Glomerular endothelial cell (primary cell): ENCODE measurements at places on chromosomes 3 and 15.

DNA sequence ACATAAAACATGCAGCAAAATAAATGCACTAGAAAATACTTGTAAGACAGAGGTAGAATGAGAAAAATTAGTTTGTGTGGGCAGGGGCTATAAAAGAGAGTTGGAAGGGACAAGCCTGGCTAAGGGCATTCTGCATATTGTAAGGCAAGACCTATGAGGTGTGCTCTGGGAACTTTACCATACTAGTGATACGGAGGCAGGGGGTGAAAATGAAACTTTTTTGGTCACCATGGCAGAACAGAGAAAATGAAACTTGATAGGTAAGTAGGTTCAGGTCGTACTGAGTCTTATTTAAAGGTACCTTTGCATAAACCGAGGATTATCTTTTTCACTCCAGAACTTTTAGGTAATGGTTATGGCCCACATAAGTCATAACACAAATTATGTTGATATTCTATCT is 74.7 kb upstream of the ACKR4 start:
- DNase-seq: no peak

DNA sequence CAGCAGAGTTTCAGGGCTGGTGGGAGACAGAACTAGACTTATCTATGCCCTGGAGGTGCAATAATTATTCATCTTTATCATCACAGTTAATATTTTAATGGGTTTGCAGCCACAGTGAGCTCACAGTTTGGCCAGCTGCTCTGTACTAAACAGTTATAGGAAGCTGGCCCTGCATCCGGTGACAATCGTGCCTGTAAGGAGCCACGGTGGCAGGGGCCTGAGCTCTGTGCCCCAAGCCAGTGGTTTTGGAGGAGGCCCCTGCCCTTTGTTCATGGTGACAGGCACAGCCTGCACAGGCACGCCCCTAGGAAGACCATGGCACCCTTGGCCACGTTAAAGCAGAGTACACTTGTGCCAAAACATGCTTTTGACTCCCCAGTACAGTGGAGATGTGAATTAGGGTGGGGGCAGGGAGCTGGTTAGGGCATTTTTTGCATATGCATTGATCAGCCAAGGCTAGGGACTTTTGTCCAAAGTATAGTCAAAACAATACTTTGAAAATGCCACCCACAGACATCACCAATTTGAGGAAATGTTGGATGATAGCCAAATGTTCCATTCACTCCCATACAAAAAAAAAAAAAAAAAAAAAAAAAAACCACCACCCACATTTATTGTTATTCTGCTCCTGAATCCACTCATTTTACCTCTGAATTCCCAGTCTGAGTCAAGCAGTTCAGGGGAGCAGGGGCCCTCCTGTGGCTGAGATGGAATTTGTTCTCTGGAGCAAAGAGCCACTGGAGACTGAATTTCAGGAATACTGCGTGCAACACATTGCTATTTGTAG is 3.4 kb upstream of the RFTN1 start:
- DNase-seq: peak; percentile 45

GRCh38 chr3:193929921-193930646 is 205.9 kb upstream of the HES1 start:
- no peak for DNase-seq

DNA sequence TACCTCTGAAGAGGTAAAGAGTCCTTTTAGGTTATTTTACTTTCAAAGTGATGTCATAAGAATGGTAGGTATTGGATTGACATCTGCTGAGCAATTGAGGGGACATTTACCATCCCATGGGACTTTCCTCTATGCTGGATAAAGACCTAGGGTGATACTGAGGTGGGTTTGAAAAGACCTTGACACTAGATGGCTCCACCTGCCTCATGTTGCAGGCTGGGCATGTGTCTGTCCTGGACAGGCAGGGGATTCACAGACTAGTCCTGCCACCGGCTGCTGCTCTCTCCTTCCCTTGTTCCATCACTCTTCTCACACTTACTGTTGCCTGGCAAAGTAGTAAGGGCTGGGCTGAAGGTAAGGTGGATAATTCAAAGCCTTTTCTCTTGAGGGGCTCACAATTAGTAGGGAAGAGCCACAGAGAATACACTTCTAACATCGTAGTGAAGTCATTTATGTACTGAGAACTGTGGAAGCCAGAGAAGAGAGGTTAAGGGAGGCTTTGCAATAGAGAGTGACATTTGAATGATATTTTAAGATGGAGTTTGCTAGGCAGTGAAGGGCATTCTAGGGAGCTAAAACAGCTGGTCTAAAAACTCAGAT is 27.7 kb downstream of the TRAK1 start:
- no peak for DNase-seq

- DNase-seq: no peak
These were observed 365.9 kb upstream of the PROK2 start for GRCh38 chr3:72150634-72151412.

DNA sequence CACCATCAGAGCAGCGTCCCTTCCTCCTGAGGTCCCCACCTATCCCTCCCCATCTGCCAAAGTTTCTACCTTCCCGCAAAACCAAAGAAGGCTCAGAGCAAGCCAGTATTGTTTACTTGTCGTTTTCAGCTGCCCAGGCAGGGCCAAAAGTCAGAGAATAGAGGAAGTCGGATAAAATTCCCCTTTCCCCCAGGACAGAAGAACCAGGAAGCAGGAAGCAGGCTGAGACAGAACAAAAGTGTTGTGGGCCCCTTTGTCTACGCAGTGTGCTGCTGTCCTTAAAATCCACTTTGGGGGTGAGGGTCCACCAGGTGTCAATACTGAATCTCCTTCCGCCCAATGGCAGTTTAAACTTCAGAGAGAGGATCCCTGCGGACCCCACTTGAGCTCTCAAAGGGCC is 18.5 kb upstream of the RPL32 start:
- DNase-seq: no peak

GRCh38 chr3:186453531-186453930 is 90.6 kb downstream of the CRYGS start:
- DNase-seq: no peak

DNA sequence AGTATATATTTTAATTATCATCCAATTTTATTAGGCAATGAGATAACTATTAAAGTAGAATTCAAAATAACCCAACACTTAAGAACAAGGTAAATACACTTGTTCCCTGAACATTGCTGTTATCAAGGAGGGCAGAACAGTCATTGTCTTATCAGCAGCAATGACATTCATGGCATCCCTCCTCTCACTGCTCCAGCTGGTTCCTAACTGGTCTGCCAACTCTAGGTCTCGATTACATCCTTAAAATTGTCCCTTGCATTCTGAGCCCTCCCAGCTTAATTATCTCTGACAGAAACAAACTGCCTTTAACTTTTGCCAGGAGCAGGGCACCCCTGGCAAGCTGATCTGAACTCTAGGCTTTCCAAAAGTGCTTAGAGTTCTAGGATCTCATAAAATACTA is 14.0 kb upstream of the DYNC1LI1 start:
- no peak for DNase-seq

- DNase-seq: no peak
These were observed 154.6 kb downstream of the MAGI1 start for GRCh38 chr3:65884071-65884470.

DNA sequence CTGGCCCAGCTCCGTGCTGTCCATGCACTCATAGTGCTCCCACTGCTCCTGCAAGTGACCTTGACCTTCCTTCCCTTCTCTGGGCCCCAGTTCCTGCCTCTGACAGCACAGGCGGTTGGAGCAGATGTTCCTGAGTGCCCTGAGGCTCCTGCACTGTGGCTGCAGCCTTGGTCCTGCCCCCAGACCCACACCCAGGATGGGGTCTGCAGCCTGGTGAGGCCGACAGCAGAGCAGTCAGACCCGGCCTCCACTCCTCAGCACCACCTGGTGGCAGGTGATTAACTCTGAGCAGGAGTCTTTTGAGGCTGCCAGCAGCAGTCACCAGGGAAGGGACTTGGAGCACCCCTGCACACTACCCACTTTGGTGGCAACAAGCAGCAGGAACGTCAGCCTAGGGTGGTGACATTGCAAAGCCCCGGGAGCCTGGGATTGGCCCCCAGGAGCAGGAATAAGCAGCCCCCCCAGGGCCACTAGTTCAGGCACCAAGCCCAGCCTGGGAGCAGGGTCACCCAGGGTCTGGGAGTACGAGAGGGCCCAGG is 64.6 kb downstream of the CYP11A1 start:
- DNase-seq: no peak
